ENCODE measurements at places on chromosomes 7 and 10.

DNA sequence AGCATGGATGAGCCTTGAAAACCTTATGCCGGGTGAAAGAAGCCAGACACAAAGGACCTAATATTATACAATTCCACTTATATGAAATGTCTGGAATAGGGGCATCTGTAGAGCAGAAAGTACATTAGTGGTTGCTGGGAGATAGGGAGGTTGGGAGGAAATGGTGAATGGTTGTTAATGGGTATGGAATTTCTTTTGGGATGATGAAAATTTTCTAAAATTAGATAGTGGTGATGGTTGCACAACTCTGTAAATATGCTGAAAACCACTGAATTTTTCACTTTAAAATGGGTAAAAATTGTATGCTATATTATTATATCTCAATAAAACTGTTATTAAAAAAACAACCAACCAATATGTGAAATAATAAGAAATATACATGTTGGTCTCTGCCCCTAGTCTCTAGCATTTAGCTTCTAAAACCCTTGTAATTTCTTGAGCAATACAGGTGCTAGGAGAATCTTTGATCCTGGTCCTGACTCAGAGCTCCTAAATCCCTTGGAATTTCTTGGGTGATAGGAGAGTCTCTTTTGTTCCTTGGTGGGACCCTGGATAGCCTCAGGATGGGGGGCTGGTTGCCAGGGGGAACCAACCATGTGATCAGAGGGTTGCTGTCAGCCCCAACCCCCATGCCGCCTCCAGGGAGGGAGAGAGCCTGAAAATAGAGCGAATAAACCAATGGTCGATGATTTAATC lies 64.0 kb downstream of the TACR2 start:
- DNase-seq: no peak

- DNase-seq: no peak
Measured at GRCh38 chr7:112193915-112194502, 12.2 kb downstream of the DOCK4 start.

GRCh38 chr10:1048349-1048731 lies 579 bp downstream of the IDI1 start:
- no peak for DNase-seq

DNA sequence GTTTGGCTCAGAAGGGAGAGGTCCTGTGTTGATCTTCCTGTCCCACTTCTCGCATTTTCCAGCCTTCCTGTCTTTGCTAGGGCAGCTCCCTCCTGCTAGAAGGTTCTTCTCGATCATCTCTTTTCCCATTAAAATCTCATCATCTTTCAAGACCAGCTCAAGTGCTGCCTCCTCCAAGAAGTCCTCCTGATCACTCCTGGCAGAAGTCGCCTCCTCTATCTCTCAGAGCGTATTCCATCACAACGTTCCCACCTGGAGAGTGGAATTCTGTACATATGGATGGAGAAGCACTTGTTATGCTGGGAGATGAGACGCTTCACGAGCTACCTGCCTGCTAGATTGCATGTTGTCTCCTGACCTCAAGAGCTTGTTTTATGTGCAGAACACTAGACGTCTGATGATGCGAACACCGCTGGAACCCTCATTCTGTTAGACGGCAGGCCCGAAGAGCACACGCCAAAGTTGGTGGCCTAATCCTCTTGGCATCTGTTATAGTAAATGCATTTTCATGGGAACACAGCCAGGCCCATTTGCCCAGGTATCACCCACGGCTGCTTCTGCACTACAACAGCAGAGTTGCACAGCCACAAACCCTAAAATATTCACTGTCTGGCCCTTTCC lies 68.0 kb upstream of the INSIG1 start:
- no peak for DNase-seq

- DNase-seq: no peak
Measured at GRCh38 chr10:44186150-44186549, 198.7 kb downstream of the CXCL12 start.

DNA sequence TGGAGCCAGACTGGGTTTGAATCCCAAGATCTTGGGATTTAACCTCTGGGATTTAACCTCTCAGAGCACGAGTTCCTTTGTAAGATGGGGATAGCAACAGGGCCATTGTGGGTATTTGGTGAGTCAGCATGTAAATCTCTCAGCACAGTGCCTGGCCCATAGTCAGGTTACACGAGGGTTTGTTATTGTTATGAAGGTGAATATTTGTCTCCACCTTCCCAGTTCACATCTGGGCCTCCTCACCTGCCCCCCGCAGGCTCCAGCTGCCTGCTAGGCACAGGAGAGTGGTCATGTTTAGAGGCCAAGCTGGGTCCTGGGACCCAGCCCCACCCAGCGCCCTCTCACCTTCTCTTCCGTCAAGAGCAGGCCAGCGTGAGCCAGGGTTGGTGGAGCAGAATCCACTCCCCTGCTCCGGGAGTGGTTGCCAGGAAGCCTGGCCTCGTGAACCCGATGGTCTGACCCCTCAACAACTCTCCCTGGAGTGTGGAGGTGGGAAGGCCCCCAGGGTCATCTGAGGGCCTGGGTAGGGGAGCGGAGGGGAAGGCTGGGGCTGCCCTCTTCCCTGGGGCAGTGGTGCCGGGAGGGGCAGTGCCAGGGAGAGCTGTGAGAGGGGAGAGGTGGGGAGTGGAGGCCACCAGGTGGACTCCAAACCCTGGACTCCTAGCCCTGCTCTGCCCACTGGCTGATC lies 26.0 kb downstream of the FAM241B start:
- DNase-seq: no peak

DNA sequence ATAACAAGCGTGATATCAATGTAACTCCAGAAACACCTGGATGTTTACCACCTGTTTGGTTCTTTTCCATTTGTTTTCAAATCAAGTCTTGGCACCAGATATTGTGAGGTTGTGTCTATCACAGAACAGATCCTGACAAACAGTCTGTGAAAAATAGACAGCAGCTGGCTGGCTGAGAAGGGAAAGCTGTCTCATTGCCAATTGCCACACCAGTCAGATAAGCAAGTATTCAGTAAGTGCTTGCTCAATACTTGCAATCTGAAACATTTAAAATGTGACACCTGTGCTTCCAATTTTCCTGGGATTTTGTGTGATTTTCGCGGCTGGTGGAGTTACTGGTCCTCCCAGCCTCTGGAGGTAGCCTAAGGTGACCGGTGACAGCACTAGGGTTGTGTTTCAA lies 147.9 kb upstream of the MYO3A start:
- no peak for DNase-seq

DNA sequence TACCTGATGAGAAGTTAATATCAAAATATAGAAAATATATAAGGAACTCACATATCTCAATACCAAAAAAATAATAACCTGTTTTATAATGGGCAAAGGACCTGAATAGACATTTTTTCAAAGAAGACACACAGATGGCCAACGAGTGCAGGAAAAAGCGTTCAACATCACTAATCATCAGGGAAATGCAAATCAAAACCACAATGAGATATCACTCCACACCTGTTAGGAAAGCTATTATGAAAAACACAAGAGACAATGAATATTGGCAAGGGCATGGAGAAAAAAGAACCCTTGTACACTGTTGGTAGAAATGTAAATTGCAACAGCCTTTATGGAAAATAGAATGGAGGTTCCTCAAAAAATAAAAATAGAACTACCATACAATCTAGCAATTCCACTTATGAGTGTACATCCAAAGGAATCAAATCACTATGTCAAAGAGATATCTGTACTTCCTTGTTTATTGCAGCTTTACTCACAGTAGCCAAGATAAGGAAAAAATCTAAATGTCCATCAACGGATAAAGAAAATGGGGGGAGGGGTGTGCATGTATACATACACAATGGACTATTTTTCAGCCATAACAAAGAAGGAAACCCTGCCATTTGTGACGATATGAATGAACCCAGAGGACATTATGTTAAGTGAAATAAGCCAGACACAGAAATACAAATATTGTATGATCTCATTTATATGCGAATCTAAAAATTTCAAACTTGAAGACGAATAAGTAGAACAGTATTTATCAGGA lies 3.6 kb upstream of the ALOX5 start:
- no peak for DNase-seq

- DNase-seq: no peak
Measured at GRCh38 chr7:22179442-22179879, 177.5 kb downstream of the RAPGEF5 start.

GRCh38 chr10:98418665-98419468 lies 3.9 kb upstream of the PYROXD2 start:
- no peak for DNase-seq

GRCh38 chr7:68760556-68760955 lies 837.7 kb upstream of the AUTS2 start:
- DNase-seq: no peak

DNA sequence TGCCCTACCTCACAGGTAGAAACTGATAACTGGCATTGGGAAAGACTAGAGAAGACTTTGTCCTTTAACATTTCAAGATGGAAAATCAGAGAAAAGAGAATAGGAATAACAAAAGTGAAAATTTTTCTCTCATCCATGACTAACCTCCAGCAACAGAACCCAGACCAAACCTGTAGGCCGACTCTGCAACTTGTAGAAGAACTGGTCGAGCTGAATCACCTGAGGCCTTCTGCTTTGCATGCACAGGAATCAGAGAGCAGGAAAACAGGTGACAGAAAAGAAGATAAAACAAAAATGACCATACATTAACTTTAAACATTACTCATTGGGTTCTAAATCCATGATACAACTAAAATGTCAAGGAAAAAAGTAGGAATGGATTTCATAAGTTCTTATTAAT lies 137.1 kb downstream of the SLC25A13 start:
- no peak for DNase-seq

- no peak for DNase-seq
Measured at GRCh38 chr10:51269821-51270220, 195.5 kb downstream of the PRKG1 start.

DNA sequence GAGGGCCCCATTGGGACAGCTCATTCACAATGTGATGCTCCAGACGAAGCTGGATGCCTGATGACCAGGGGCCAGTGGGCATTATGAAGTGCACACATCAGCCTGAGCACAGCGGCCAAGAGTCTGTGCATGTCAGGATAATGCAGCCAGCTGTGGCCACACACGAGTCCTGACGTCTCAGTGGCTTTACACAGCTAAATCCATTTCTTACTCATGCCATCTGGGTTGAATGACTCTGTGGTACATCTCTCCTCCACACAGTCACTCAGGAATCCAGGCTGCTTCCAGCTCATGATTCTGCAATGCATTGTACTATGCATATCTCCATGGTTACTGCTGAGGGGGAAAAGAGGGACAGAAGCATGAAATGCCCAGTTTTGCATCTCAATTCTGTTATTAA lies 123.6 kb downstream of the PRLHR start:
- no peak for DNase-seq

- DNase-seq: no peak
Measured at GRCh38 chr7:29090836-29091601, 55.3 kb downstream of the CPVL start.

- DNase-seq: no peak
Measured at GRCh38 chr10:69742928-69743602, 58.6 kb upstream of the COL13A1 start.

DNA sequence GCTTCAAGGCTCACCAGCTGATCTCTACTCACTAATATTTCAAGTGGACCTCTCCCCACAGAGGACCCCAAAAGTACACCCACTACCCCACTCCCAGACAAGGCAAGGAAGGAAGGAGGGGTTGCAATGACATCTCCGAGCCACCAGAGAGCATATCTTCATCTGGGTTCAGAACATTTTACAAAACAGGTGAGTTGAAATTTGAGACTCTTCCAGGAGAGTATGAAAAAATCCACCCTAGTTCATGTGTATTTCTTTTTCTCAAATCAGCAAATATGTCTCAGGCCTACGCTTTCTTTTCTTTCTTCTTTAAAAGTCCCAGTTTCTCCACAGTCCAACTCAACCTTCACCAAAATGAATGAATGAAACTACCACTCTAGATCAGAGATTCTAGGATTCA lies 61.9 kb downstream of the SGMS1 start:
- DNase-seq: no peak

- DNase-seq: no peak
Measured at GRCh38 chr10:8637640-8638039, 583.2 kb downstream of the GATA3 start.

- DNase-seq: no peak
Measured at GRCh38 chr7:36285276-36285675, 104.4 kb upstream of the ANLN start.

DNA sequence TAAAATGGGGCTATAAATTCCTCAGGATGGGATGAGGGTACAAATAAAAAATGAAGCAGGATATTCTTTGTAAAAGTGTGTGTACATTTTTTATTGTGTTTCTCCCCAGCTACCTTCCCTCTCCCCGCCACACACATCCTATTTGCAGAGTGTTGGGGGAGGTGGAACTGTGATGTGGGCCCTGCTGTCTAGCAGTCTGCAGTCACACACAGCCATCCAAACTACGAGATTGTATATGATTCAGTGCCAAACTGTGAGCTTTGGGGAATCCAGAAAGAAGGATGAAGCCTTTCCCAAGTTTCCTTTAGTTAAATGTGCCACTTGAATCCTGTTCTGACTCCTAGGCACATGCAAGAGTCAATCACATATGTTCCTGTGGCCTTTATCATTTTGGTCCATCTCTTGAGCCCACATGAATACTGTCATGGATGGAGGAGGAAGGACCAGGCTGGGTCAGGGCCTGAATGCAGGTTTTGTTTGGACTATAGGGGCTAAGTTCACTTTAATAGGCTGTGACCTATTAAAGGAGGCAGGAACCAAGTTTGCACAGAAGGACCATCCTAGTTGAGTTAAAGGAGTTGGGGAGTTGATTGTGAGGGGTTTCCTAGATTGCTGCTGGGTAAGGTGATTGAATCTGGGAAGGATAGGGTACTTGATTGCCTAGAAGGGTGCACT lies 1.1 kb upstream of the SEMA4G start:
- DNase-seq: no peak

- no peak for DNase-seq
Measured at GRCh38 chr10:37960591-37961137, 15.8 kb downstream of the ZNF25 start.

GRCh38 chr7:45684910-45685618 lies 110.9 kb downstream of the ADCY1 start:
- DNase-seq: no peak

DNA sequence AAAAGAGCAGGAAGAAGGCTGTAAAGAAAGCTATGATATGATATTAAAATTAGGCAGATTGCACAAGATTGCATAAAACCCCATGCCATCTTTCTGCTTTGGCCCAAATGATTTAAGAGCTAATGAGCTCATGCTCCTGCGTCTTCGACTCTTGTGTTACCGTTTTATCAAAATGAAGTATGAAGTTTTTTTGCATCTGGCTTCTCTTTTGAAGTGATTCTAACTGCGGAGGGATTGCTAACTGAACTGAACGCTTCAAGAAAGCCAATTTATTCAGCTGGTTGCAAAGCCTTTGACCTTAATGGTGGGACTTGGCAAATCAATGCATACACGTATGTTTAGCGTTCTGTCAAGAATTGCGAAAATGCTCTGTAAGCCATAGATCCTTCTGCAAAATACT lies 282.9 kb downstream of the TWIST1 start:
- DNase-seq: no peak

DNA sequence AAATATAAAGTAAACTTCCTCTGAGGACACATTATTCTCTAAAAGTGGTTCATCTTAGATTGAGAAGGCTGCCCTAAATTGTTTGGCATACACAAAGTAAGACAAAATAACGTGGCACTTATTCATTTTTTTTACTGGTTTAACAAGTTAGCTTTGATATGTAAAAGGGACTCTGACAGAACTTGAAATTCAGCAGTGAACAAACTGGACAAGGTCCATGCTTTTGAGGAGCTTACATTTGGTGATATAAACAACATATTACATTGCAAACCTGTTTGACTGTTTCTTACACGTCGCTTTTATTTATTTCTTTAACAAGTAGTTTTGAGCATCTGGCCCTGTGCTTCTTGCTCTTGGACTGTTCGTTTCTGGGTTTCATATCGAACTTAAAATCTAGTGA lies 253.1 kb upstream of the POM121L12 start:
- no peak for DNase-seq
